SIG-M5 (cell line): ENCODE measurements at places on chromosomes 7 and 10.

DNA sequence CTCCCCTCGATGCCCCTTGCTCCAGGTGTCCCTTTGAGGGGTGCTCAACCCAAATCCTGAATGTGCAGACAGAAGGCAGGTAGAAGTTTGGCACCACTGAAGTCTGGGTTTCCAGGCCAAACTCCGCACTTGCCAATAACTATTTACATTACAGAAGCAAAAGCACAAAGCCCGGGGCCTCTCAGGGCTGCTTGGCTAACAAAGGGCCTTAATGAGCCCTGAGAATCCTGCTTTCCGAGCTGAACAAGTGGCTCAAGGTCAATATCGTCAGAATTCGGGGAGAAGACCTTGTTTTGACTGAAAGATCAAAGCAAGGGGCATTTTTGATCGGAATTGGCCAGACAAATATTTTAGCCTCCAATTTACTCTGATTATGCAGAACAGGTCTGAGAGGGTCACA, 189.9 kb downstream of the HERPUD2 start:
- no peak for DNase-seq

DNA sequence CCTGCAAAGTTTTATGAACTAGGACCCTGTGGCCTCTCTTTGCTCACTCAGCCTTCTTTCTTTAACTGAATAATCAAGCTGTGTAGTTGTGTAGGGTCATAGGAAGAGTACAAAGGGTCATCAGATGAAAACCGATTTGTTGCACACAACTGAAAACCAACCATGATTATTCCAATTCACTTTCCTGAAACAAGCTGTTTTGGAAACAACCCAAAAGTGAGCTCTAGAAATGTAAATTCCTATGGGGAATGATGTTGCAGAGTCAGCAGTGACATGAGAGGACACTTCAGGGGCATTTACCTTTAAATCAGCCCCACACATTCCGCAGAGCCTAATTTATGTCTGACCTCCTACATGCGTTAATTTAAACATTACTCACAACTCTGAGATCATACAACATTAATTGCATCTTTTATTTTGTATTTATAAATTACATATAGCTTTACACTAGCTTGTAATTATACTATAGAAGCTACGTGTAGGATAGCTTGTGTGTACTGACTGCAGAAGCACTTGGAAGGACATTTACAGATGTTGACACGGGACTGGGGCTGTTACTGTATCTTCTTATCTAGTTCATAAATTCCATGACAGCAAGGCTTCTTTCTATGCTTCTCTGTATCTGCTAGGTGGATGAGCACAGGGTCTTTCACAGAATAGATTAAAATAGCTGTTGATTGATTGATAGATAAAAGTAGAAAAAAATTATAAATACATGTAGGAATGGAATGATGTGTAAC, 139.9 kb upstream of the AKR1E2 start:
- DNase-seq: no peak

DNA sequence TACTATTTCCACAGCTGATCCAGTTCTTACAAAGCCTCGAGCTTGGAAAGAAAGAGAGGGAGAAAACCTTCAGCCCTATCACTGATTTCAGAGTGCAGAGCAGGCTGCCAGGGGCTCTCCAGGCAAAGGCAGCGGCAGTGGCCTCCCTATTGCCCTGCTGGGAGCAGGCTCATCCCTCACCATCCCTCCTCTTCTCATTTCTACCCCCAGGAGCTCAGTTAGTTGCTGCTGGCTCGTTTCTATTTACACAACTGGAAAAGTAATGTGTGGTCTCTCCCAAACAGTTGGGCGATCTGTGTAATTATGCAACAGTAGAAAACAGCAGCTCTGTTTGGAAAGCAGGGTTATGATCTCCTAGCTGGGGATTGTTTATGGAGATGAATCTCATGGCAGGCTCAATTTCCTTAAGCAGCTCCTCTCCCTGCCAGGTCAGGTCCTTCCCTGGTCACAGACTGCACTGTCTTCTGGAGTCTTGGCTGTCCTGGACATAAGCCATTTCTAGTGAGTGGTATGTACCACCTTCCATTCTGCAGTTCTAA, 28.7 kb upstream of the TNS3 start:
- no peak for DNase-seq

- no peak for DNase-seq
These were observed 72.7 kb downstream of the ELFN1 start for GRCh38 chr7:1742555-1743303.

DNA sequence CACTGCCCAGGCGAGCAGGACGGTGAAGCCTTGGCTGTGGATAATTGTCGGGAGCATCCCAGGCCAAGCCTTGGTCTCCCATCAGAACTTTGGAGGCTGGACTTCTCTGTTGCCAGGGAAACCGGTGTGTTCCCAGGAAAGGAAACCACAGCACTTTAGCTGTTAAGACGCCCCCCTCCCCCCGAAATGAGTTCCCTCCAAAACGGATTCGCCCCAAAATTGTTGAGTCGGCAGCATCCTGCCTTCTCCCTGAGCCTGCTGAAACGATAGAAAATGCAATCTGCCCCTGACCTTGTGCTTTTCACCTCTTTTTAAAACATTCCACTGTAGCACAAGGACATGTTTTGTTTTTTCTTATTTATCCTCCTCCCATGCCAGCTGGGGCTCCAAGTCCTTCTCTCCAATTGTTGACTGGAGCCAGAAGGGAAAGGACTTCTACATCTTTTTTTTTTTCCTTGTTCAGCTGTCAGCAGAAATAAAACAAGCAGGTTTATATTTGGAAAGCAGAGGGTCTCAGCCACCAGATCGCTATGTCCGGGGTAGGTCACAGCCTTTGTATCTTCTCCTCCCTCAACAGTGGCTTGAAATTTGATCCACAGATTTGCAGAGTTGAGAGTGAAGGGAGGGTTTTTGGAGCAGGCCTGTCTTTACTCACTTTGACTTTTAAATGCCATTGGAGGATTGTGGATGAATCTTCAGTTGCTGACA, 116.5 kb downstream of the ZMIZ1 start:
- DNase-seq: no peak

DNA sequence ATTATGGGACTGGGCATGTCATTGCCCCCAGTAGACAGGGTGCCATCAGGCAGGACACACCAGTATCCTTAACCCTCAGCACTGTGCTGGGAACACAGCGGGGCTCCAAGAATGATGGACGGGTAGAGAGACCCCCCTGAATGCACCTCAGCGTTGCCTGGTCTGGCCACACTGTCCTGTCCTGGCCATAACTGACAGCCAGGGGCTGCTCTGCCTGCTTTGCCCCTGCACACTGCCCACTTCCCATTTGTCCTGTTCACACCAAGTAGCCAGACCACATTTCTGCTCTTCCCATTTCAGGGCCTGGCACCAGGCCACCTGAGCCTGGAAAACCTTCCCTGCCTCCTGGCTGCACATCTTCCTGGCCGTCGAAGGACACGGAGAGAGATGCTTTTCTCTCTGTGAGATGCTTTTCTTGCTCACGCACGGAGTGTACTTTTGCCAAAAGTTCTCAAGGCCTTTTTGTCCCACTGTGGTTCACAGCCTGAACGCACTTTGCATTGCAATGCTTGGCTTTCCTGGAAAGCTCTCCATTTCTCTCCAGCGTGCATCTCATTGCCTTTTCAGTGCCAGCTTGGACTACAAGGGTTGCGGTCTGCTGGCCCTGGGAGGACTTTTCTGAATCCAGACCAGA, 131.0 kb upstream of the EEPD1 start:
- no peak for DNase-seq

DNA sequence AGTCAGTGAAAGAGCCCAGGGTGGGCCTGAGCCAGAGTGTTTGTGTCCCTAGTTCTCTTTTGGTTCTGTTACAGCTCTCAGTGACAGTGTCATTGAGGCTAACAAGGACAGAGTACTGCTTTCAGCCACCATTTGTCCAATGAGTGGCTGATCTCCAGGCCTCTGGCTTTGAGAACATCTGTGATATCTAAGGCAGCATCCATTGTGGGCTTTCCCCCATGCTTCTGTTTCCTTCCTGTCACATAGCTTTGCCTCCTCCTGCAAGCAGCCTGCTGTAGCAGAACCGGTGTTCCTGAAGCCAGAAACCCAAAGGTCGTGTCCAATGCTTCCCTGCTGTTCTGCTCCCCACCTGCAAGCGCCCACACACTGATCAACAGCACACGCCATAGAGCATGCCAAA, 68.4 kb downstream of the IKZF1 start:
- no peak for DNase-seq

DNA sequence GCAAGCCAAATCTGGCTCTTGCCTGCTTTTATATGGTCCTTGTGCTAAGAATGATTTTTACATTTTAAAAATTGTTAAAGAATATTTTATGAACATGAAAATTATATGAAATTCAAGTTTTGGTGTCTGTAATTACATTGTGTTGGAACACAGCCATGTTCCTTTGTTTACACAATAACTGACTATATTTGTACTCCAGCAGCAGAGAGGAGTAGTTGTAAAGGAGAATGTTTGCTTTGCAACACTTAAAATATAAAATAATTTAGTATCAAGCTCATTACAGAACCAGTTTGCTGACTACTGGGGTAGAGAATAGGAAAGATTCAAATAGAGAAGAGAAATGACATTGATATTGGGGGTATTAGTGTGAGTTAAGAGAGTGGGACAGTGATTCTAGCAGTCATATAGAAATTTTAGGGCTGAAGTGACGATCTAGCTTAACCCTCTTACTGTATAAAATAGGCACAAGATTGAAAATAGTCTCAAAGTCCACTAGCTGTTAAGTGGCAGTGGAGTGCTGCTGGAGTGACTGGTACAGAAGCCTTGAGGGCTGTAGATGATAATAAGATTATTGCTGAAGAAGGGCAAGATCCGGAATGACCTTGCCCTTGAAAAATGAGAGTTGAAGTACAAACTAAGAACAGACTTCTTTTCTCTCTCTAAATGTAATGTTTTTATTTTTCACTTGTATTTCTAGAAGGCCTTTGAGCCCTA, 28.2 kb downstream of the SGPL1 start:
- DNase-seq: no peak

GRCh38 chr7:7178081-7178480, 4.3 kb upstream of the C1GALT1 start:
- DNase-seq: no peak

DNA sequence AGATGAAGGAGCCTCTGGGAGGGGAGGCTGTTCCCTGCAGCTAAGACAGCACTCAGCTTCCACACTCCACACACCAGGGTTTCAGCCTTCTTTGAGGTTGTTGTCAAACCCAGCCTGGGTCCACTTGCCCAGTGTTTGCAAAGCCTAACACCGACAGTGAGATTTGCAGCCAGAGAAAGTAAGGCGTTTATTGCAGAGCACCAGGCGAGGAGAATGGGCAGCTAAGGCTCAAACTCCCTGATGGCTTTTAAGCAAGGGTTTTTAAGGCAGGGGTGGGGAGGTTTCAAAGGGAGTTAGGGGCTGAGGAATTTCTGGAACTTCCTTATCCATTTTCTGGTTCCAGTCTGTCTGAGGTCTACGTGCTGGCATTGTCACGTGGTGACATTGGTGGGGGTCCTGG, 4.7 kb upstream of the ZNF775 start:
- no peak for DNase-seq

DNA sequence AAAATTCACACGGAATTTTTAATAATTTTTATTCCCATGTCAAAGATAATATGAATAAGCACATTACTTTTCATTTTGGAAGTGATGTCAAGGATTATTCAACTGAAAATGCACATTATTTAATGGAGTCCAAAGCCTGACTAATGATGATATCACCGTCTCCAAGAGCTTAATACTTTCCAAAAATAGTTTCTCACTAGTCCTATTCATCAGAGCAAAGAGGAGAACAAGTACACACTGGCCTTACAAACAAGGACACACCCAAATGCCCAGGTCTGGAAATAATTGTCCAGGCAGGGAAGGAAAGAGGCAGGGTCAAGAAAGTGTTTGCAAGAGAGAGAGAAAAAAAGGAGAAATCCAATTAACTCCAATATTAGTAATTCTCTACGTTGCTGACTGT, 216.8 kb upstream of the CCDC6 start:
- DNase-seq: no peak

- DNase-seq: no peak
These were observed 152.8 kb downstream of the FOXP2 start for GRCh38 chr7:114567416-114567815.

DNA sequence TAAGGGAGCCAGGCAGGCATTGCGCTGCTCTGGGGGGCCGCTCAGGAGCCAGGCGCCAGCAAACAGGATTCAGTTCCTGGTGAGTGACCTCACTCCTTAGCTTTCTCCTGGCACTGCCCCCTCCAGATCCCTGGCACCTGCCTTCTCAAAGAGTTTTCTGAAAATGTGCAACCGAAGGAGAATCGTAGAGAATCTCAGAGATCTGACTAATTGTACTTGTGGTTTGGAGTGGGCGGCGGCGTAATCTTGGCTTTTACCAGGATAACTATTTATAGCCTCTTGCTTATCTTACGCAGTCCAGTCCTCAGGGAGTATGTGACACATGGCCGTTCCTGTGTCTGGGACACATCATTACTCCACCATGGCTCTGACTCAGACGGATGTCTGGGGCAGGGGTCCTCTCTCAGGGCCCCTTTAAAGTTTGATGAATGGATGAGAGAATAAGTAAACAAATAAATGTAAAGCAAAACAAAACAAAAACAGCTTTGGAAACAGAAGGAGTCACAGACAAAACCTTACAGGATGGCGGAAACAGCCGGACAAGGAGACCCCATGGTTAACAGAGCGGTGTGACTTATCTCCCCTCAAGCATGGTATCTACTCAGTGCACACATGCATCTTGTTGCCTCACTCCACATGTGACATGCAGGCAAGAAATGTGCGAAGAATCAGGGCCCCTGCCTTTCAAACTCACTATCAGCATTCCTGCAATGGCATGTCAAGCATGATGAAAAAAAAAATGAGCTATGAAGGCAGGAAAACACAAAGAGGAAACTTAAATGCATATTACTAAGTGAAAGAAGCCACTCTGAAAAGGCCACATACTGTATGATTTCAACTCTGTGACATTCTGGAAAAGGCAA, 99.7 kb downstream of the TNS3 start:
- peak; percentile 15 for DNase-seq

GRCh38 chr7:114418117-114418516, 3.5 kb downstream of the FOXP2 start:
- no peak for DNase-seq

GRCh38 chr7:96322847-96323461, 1.1 kb upstream of the SLC25A13 start:
- DNase-seq: no peak

GRCh38 chr10:102752934-102753664, 9.4 kb downstream of the WBP1L start:
- no peak for DNase-seq

- no peak for DNase-seq
These were observed 318.5 kb downstream of the GPR158 start for GRCh38 chr10:25493122-25493893.
